IPS DF 19.7 (cell line): ENCODE measurements at places on chromosomes 7 and 10.

- peak; percentile 25 for DNase-seq
Measured at GRCh38 chr7:35430547-35431153, 176.8 kb upstream of the TBX20 start.

DNA sequence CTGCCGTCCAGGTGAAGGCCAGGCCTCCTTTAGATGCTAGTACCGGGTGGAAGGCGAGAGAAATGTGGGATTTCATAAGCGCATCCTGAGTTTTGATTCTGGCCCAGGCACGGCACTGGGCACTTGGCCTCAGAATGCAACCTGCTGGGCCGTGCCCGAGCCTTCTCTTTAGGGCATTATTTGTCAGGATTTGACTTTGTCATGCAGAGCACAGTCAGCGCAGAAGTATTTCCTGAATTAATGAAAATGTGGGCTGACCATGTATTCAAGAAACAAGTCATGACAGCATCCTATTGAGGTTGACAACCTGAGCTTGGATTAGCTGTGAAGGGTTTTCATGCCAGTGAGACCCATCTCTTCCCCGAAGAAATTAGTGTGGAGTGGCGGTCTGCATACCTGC, 34.4 kb downstream of the RCC1L start:
- DNase-seq, result no peak

DNA sequence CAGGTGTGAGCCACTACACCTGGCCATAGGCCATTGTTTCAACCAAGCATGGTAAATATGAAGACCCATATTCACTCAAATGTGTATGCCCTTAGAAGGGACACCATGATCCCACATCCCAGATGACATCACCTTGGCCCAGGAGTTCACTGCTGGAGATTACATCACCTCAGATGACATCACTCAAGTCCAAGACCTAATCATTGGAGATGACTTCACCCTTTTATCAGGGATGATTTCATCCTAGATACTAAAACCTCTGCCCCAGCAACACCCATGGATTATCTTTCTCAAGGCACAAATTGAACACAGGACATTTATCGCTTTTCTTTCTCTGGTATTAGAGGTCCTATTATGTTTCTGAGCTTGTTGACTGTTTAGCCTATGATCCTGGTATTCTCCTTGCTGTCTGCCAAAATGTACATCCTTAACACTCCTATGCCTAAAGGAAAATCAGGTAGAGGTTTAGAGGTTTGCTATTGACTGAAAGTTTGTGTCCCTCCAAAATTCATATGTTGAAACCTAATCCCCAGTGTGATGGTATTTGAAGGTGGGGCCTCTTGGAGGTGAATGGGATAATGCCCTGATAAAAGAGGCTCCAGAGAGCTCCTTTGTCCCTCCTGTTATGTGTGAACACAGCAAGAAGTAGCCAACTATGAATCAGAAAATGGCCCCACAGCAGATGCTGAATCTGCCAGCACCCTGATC, 9.8 kb upstream of the CYP2C18 start:
- no peak for DNase-seq

- DNase-seq, result no peak
Measured at GRCh38 chr7:83077328-83077727, 85.4 kb downstream of the PCLO start.

DNA sequence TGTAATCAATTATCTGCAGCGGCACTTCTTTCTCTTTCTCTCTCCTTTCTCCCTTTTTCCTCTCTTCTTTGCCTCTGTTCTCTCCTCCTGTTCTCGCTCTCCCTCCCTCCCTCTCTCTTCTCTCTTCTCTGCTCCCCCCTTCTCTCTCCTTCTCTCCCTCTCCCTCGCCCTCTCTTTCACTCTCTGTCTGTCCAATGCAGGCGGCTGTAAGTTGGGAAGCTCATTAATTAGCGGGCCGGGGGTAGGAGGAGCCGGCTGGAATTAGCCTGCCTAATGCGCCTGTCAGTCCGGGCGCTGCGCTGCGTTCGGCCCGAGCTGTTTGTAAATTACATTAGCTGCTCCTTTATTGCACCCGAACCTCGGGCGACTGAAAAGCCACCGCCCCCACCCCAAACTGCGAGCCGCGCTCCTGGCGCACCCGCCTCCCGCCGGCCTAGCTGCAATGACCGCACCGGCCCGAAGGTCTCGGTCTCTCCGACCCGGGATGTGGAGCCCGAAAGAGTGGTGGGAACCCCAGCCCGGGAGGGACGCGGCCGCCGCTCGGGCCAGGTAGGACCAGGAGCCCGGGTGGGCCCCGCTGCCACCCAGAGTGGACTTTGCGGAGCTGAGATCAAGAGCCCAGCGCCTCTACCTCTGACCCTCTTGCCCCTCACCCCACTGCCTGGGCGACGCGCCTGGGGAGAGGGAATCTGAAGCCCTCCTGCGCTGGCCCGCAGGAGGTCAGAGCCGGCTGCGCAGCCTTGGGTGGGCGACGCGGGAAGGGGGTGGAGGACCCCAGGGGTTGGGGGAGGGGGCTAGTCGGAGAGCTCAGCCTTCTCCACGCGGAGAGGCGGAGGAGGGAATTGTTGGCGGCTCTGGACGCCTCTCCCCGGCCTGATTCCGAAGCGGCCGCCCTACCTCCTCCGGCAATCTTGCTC, at the start of gene LBX1:
TSS of gene LBX1 (minus strand) at position 198 of the 917 bp plus-strand sequence. CDS start 648 bp downstream, outside the sequence.
- no peak for DNase-seq

DNA sequence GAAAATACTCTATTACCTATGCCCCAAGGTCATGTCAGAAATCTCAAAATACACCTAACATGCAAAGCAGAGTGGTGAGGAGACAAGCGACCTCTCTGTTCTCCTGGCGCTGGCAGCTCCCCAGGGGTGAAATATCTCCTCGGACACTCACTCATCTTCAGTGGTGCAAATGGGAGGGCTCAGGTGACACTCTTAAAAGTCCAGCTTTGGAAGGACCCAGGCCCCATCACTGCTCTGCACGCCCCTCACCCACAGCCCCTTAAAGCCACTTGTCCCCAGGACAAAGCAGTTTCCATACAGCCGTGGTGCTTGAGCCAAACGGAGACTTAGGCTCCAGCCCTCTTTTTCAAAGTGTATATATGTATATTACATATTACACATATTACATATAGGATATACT, 12.4 kb downstream of the PRKAG2 start:
- no peak for DNase-seq

- no peak for DNase-seq
Measured at GRCh38 chr7:48041653-48041970, 6.3 kb downstream of the C7orf57 start.

GRCh38 chr7:112855227-112855626, 65.0 kb upstream of the TMEM168 start:
- no peak for DNase-seq

DNA sequence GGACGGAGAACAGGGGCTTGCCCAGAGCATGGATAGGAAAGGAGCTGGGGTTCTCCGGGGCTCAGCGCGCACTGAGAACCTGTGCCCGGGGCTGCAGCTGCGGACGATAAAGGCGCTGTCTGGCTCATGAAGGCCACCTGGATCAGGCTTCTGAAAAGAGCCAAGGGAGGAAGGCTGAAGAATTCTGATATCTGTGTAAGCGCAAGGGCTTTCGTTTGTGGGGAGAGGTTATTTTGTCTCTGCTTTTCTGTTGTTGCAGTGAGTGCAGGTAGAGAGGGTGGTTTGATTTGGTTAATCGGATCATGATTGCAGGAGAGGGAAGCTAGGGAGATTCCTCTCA, 250.5 kb downstream of the NSUN6 start:
- DNase-seq, result no peak

GRCh38 chr7:21184942-21185652, 242.8 kb upstream of the SP4 start:
- DNase-seq, result no peak

- no peak for DNase-seq
Measured at GRCh38 chr7:101954499-101954898, 137.1 kb downstream of the CUX1 start.

DNA sequence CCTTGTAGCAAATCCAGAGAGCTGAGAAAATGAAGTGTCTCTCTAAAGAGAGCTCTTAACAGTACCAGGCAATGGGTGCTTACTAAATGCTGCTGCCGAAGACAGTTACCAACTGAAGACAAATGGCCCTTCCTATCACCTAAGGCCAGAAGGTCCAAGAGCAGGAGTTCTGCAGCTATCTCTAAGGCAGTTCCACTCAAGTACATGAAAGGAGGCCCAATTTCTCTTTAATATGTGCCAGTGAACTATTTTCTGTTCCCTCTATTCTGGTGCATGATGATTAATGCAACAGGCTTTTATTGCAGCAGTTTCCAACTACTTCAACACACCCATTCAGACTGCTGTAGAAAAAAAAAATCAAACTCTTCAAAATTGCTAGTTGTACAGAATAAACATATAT, 122.5 kb downstream of the SLC25A13 start:
- DNase-seq, result no peak

GRCh38 chr10:96473866-96474265, 39.9 kb downstream of the TLL2 start:
- DNase-seq, result no peak

DNA sequence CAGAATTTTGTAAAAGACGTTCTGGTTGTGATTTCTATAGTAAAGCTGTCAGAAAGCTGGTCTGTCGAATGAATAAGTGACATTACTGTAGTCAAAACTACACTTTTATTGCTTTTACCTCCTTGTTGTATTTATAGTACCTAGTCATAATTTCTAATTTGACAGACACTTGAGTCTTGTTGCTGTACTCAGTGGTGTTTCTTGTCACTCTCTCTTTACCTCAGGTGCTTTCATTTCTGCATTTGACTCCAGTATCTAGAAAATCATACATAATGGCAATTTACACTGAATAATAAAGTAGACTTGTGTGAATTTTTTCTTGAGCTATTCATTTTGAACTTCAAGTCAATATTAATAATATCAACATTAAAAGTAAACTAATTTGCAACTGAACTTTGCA, 257.6 kb upstream of the TEX47 start:
- no peak for DNase-seq

DNA sequence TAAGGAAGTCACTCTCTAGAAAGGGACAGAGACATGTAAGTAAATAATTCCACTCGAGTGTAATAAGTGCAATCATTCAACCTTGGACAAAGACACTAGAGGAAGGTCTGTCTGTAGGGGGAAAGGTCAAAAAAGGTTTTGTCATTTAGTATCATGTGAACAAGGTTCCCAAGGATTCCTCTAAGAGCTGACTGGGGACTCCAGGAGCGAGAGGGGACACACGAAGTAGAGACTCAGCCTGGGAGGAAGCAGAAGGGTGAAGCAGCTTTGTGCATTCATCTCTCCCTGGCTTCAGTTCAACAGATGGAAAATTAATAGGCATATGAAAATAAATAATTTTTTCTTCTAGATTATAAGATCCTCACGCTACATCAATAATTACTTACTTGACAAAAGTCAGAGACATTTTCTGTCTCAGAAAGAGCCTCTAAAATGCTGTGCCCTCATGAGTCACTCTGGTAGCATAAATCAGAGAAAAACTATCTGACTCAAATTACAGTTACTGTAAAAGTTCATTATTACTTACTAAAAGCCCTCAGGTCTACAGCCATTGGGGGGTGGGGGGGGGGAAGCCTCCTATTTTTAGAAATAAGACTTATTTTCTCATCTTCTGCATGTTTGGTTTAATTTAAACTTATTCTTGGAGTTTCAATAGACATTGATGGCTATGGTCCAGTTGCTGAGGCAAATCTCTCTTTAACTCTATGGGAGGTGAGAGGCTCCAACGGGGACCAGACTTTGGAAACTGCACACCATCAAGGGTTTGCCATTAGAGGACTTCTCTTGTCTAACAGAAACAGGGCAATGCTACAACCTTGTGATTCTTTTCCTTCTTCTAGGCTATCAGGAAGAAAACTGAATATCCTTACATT, 275.1 kb upstream of the KLF14 start:
- DNase-seq, result no peak

- DNase-seq, result no peak
Measured at GRCh38 chr10:69130251-69130650, 6.3 kb downstream of the VPS26A start.

GRCh38 chr7:145378197-145378596, 542.3 kb upstream of the TPK1 start:
- no peak for DNase-seq

GRCh38 chr7:131011432-131011742, 277.4 kb upstream of the KLF14 start:
- DNase-seq, result no peak

GRCh38 chr10:103470761-103471653, 8.0 kb downstream of the CALHM3 start:
- no peak for DNase-seq

DNA sequence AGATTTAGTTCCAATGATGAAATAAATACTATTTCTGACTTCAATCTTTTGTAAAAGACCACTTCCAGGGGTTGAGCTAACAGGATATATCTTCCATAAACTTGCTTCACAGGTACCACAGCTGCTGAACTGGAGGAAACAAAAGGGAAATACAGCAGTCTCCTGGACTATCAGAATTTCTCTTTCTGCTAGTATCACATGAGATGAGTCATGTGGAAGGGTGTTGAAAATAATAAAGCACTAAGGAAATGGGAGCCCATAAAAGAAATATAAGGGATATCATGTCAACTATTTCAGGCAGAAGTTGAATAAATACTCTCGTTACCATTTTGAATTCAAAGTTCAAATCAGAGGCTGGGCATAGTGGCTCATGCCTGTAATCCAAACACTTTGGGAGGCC, 250.3 kb upstream of the NFE2L3 start:
- DNase-seq, result no peak

DNA sequence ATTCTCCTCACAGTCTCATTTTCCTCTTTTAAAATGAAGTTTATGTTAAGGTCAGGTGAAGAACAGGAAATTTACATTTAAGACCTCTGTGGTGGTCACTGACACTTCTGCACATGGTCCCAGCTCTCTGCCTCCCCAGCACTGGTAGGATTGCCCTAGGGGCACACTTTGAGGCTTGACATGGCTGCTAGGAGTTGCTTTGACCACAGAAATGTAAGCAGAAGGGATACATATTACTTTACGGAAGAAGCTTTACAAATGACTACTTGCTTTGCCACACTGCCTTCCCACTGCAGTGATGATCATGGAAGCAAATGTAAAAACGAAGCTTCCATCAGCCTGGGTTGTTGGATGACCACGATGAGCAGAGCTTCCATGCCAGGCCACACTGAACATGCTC, 53.1 kb upstream of the RSU1 start:
- no peak for DNase-seq

- no peak for DNase-seq
Measured at GRCh38 chr7:35860664-35861063, 59.8 kb downstream of the SEPTIN7 start.

DNA sequence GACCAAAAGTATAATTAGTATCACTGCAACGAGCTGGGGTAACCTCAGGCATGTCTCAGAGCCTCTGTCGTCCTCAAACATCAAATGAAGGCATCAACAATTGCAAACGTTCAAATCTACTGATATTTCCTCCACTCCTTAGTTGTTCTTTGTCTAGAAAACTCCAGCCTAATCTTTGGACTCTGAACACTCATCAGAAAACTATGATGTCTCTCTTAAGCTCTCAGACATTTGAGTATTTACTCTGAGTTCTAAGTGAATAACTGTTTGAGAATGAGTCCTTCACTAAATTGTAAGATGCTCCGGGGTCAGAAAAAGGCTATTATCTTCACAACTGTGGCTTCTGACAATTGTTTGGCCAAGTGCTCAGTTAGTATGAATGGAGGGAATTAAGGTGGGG, 536.4 kb downstream of the NRG3 start:
- no peak for DNase-seq

GRCh38 chr10:3911713-3912442, 126.9 kb upstream of the KLF6 start:
- no peak for DNase-seq

- DNase-seq, result no peak
Measured at GRCh38 chr10:113111900-113112853, 162.1 kb downstream of the TCF7L2 start.
